ENCODE measurements at places on chromosomes 6 and 20.

GRCh38 chr6:157461000-157461915, 80.3 kb downstream of the ZDHHC14 start:
- peak; percentile 31 for DNase-seq

DNA sequence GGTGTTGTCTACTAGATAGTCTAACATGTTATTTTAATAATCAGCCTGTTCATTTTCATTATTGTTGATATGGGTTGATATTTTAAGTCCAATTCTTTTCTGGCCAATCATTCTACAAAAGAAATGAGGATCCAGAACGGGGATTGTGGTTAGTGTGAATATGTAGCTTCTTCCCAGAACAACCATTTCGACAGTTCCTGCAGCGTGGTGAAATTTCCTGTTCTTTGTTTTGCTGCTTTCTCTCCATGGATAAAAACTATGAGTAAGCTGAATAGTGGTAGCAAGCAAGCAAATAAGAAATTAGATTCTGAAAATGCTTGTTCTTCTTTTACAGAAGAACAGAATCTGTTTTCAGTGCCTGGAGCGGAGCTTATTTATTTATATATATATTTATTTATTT, 65.5 kb upstream of the F13A1 start:
- DNase-seq: no peak

GRCh38 chr6:99151634-99152346, 197.7 kb downstream of the FAXC start:
- DNase-seq: peak; percentile 35

DNA sequence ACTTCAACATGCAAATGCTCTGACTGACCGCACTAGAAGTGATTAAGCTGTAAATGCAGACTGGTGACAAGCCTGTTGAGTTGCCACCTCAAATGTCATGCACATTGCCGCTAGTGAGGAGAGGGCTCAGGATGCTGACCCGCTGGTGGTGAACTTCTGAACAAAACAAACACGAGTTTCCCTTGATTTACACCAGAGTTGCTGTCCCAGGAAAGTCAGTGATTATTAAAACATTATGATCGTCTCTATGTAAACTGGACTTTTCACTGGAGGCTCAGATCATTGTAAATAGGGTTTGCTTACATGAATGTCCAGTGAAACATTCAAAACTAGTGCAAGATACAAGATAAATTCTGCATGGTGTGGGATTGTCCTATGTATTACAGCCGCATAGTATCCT, 420.1 kb downstream of the PREX1 start:
- DNase-seq: no peak

- DNase-seq: no peak
Observed at GRCh38 chr6:95785785-95786184, 208.4 kb downstream of the MANEA start.

- no peak for DNase-seq
Observed at GRCh38 chr6:3270258-3270657, 11.5 kb downstream of the PSMG4 start.

GRCh38 chr6:4965562-4966389, 38.1 kb downstream of the RPP40 start:
- no peak for DNase-seq

GRCh38 chr6:20178327-20178726, 33.9 kb downstream of the MBOAT1 start:
- no peak for DNase-seq

DNA sequence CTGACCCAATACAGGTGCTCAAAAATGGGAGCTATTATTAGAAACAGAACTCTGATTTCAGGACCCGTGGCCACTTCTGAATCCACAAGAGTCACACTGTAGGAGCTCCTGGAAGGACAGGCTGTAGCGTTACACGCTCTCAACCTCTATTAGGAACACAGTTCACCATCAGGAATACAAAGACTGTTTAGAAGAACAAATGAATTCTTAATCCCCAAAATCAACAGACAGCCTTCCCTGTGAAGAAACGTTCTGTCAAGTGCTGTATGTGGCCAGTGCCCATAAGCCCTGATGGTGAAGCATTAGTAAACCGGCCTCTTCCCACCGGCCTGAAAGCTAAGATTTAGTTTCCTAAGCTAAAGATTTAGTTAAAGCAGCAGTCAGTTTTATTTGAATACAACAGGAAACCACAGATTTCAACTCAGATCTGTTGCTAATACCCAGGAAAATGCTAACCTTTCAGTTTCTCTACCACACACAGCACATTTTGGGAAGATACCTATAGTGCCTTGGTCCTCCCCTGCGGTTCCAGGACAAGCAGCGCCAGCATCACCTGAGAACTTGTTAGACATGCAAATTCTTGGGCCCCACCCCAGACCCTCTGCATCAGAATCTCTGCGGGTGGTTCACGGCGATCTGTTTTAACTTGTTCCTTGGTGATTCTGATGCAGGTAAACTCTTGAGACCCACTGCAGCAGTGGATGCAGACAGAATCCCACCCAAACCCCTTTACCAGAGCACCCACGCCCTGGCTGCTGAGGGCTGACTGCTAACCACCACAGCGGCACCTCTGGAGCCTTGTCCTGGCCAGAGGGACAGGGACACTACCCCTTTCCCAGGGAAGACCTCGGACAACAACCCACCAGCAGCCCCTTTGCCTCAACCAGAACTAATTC, 33.4 kb downstream of the MTRES1 start:
- peak; percentile 29 for DNase-seq

DNA sequence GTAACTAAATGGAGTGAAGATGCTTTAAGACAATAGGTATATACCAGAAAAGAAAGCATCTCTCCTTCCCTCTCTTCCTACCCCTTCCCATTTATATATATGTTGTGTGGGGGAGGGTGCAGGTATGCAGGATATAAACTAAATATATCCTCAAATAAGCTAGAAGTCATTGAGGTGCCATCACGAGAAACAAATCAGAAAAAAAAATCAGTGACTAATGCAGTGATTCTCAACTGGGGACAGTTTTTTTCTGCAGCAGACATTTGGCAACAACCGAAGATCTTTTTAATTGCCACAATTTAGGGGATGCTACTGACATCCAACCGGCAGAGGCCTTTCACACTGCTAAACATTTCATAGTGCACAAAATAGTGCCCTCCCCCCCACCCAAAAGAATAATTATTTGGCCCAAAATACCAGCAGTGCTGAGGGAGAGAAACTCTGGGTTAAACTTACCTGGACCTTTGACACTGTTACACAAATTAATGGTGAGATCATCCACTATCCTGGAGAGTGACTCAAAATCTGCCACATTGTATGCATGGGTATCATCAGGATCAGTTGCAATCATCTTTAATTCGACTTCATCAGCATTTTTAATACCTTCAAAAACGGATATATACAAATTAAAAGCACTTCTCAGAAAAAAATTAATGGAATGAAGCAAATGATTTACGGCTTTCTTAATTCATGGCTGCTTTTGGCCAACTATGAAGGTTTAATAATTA, 55.0 kb downstream of the COL12A1 start:
- no peak for DNase-seq

DNA sequence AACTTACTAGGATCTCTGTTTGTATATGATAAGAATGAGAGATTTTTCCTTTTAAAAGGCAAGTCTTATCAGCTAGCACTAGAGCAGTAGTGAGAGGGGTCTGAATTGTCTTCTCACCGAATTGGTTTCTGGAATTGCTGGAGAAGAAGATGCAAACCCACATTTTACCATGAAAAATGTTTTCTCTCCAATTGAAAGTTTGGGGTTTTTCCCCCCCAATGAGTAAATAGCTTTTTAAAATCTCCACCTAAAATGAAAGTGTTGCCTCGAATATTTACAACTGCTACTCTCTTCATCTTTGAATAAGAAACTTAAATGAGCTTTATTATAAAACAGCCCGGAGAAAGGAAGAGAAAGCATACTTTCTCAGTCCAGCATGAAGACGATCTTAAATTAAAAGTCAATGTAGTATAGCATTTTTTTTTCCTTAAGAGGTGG, 1.8 kb downstream of the TCF21 start:
- DNase-seq: peak; percentile 5

- no peak for DNase-seq
Observed at GRCh38 chr6:125379174-125379573, 77.4 kb upstream of the HDDC2 start.

GRCh38 chr6:40791004-40791403, 203.8 kb upstream of the LRFN2 start:
- no peak for DNase-seq

DNA sequence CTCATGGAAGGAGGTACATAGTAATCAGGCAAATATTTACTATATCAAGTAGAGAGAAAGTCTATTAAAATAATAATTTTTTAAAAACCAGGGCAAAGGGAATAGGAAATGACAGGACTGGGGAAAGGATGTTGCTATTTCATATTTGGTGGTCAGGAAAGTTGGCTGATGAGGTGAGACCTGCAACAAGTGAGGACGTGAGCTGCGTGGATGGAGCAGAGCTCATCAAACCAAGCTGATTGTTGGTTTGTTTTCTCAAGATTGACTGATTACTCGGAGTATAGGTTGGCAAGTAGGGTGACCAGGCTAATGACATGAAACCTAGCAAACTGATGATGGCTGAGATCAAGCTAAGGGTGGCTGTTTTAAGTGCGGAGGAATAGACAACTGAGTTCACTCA, 6.0 kb downstream of the GJA1 start:
- DNase-seq: peak; percentile 44

DNA sequence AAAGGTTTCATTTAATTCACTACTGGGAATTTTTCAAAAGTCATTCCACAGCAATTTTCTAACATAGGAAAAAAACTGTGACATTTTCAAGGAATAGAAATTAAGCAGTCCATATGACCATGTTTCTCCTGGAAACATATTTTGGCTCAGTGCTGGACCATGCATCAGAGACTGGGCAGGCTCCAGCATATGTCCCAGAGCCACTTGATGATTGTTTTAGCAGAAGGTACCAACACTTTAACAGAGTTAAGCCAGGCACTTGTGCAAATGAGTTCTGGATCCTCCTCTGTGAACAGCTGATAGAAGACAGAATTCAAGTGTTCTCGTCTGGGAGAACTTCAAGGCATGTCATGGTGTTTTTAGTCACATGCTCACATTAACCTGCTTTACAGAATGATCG, 516.3 kb downstream of the COL12A1 start:
- no peak for DNase-seq

- DNase-seq: no peak
Observed at GRCh38 chr6:56022678-56023077, 147.3 kb upstream of the BMP5 start.

- DNase-seq: no peak
Observed at GRCh38 chr20:52542131-52542530, 350.6 kb upstream of the ZFP64 start.

DNA sequence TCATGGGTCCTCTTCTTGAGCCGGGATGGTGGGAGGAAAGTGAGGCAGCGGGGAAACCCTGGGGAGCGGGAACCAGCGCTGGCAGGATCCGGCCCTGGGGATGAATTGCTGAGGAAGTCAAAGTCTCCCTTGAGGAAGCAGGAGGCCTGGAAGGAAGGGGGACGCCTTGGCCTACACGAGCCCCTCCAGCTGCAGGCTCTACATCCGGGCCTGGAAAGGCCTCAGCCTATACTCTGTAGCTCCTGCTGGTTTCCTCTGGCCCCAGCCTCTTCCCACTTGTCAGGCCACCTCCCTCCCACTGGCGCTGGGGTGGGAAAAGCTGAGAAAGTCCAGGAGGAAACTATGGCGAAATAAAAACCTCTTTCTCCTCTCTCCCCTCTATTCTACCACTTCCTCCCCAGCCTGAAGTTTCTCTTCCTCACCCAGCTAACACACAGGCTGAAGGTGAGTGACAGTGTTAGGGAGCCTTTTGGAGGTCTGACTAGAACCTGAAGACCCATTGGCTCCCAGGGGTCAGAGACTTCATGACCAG, 14.9 kb downstream of the TREML2 start:
- no peak for DNase-seq

- DNase-seq: no peak
Observed at GRCh38 chr20:58751979-58752378, 59.4 kb downstream of the NPEPL1 start.

DNA sequence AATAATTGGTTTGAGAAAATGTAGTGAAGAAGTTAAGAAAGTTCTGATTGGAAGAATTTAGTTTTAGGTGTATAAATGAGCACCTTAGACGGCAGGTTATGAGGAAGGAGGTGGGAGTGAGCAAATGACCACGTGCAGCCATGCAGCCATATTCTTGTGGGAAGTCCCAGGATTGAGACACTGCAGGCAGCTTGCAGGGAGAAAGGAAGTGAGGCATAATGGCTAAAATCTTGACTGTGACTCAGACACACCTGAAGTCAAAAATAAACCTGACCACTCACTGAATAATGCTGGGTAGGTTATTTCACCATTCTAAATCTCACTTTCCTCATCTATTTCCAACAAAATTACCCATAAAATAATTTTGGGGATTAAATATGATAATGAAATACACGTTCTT, 16.6 kb downstream of the DSE start:
- peak; percentile 68 for DNase-seq

DNA sequence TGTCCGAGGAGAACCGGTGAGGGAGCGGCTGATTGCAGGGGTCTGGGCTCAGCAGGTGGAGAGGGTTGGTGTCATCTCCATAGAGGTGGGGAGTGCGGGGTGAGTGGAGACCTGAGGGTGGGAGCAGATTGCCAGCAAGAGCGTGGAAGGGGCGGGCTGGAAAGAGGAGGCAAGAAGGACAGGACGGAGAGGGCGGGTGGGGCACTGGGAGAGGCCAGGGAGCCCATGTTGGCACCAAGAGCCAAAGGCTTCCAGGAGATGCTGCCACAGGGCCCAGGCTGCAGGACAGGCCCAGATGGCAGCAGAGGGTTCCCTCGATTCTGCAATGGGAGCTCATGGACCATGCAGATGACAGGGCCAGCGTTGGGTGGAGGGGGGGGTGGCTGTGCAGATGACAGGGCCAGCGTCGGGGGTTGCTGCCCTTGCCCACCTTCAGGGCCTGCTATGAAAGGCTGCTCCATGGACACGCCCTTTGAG, 105.4 kb downstream of the TMEM242 start:
- no peak for DNase-seq

DNA sequence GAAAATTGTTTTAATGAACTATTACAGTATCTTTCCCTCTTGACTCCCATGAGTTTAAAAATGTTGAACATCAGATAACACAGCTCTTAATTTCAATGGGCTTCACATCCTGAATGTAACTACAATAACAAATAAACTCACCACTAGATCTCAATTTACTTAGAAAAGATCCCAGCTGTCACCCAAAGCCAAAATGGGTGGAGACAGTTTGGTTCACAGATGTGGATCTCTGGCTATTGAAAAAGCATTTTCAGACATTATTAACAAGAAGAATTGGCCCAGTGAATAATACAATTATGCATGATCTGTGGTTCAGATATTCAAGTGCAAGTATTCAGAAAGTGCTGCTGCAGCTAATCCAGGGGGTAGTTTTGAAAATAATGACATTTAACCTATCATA, 184.7 kb upstream of the RALGAPA2 start:
- no peak for DNase-seq

DNA sequence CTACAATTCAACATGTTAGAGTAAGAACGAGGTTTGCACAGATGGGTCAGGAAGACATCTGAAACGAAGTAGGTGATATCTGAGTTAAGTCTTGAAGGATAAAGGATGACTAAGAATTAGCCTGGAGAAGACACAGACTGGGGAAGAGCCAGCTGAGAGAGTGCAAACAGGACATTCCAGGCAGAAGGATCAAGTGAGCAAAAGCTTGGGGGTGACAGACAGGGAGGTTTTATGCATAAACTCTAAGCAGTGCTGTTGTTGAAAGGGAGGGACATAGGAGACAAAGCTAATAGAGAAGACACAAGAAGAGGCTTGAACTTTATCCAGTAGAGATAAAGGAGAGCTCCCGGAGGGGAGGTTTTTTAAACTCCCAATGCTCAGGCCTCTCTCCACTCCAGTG, 15.0 kb upstream of the ETV7 start:
- DNase-seq: peak; percentile 51

All from EH (cell line).